ENCODE measurements at places on chromosomes 1 and 21. TPM values are rescaled to one million over a fixed set of nuclear protein-coding genes. Genes with fewer than 3 reads are reported as not detected.

PRRX1 gene
- 0.73 TPM for total RNA-seq

SLC44A3 gene
- total RNA-seq, result not detected

UBE2U gene
- total RNA-seq, result not detected

PLA2G2C gene
- total RNA-seq, result not detected

DNALI1 gene
- 10.0 TPM for total RNA-seq

SELL gene
- total RNA-seq, result not detected

C21orf58 gene
- 33.0 TPM for total RNA-seq

UBL4B gene
- not detected for total RNA-seq

IGSF5 gene
- total RNA-seq, result 2.9 TPM

SPATA21 gene
- 0.05 TPM for total RNA-seq

PTPN14 gene
- 22.1 TPM for total RNA-seq

OR2L5 gene
- not detected for total RNA-seq

MCL1 gene
- 104 TPM for total RNA-seq

AIRE gene
- 0.10 TPM for total RNA-seq

LRRC71 gene
- total RNA-seq, result not detected

TAL1 gene
- 2.9 TPM for total RNA-seq

FAM177B gene
- total RNA-seq, result not detected

UTP25 gene
- total RNA-seq, result 13.3 TPM

ARHGEF10L gene
- 10.5 TPM for total RNA-seq

Measured in SJCRH30 (cell line).